Activated CD8-positive, alpha-beta memory T cell treated with anti-CD3 and anti-CD28 coated beads for 1 hour (primary cell): ENCODE measurements at places on chromosomes 5 and 9.

DNA sequence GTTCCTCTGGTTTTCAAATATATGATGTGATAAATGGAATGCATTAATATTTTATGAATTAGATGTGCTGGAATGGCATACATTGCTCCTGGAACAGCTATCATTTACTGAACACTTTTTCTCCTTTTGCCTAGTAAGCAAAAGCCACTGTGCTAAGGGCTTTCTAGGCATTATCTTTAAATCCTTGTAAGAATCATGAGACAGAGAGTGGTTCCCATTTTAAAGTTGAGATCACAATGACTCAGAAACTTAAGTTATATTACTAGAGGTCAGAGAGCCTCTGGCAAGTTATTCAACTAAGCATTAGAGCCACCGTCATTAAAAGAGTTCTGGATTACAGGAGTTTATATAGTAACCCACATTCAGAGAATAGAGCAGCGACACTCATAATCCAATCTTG, 26.7 kb upstream of the FSD1L start:
- no peak for DNase-seq

GRCh38 chr5:76592692-76593091, 30.5 kb downstream of the F2RL2 start:
- no peak for DNase-seq

- no peak for DNase-seq
Observed at GRCh38 chr9:114433720-114434255, 46.0 kb upstream of the AKNA start.

DNA sequence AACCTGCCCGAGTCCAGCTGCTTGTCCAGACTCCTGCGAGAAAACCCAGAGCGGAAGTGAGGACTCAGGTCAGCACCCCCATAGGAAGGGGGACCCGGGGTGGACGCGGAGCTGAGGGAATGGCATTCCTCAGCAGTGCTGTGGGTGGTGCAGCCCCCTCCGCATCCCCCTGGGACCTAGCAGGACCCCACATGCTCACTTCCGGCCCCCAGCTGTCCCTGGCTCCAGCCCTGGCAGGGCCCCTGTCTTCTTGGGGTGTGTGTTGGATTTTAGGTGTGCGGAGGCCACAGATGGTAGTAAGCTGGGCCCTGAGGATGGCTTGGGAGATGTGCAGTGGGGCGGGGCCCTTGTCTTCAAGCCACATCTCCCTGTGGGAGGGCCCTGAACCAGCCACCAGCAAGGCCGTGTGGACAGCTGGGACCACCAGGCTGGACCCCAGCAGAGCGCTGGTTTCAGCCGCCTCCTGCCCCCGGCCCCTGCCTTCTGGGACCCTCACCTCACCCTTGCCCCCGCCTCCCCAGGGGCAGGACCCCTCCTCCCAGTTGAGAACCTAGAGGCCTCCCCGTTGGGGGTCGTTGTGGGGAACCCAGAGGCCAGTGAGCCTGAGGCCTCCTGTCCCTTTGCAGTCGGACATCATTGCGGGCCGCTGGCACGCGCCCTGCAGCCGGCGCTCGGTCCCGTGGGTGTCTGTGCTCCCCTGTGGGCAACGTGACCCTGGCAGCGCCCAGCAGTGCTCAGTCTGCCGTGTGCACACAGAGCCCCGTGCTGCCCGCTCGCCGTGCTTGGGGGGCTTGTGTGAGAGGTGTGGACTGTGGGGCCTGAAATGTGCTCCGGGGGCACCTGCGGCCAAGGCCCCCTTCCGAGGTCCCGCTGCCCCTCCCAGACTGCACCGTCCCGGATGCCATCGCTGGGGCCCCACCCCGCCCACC, 10.8 kb upstream of the SLC9A3 start:
- no peak for DNase-seq

- no peak for DNase-seq
Observed at GRCh38 chr5:179268966-179269693, 76.1 kb downstream of the ADAMTS2 start.

GRCh38 chr5:72408603-72409002, 88.4 kb downstream of the PTCD2 start:
- DNase-seq = no peak

DNA sequence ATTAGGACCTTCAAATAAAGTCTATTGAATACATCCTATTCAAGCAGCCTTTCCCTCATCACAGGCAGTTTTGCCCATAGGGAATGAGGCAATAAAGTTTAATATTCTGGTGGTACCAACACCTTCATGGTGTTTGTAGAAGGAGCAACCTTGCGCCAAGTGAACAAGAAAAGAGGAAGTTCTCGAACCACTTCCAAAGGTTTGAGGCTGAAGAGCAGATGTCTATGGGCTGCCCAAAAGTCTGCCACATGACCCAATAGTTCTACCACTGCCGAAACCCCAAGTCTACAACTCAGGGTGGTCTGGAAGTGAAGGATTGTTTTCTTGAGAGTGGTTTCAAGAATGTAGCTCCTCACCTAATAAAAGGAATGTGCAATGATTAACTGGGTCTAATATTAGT, 123.1 kb downstream of the NPR3 start:
- DNase-seq = no peak

DNA sequence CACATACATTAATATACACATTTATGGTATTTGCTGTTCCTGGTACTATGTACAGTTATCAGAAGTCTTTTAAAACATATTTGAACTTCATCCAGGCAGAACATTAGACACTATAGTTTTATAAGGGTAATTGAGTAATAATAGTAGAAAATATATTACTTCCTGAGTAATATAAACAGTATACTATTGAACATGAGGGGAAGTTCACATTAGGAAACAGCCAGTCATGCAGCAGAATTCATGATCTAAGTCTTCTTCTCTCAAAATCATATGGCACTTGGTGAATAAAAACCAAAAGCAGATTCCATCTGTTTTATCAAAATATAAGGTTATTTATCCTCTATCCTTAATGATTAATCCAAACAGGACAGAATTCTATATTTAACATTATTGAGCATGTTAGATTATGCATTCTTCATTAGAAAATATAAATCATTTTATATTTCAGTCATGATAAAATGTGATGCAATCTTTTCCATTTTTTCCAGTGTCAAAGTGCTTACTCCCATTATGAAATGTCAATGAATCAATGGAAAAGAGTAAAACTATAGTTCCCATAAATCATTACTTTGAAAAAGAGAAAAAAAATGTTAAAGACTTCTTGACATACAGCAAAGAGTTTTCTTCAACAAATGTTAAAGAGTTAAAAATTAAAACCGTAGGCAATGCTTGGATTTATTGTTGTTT, 584.3 kb upstream of the TUSC1 start:
- DNase-seq = no peak

- DNase-seq = no peak
Observed at GRCh38 chr5:75260708-75261107, 24.0 kb upstream of the ANKRD31 start.

GRCh38 chr9:86424251-86424891, 70.2 kb upstream of the TUT7 start:
- no peak for DNase-seq

DNA sequence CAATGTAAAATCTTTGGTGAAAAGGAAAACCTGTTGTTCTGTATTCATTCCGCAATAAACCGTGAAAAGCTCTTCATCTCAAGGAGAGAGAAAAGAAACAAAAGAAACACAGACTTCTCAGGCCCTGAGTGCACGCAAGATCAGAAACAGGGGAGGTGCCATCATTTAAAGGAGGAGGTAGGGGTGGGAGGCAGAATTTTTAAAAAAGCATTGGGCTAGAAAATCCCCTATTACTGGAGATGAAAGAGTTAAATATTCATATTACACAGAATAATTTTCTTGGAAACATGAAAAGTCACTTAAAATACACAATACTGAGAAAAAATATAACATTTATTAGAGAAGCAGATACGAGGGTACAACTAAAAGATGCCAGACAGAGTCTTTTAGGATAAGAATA, 56.3 kb downstream of the USP20 start:
- no peak for DNase-seq

GRCh38 chr5:181127907-181128626, 2.9 kb downstream of the OR2V1 start:
- no peak for DNase-seq

- no peak for DNase-seq
Observed at GRCh38 chr9:123589361-123590239, 233.6 kb downstream of the CRB2 start.

GRCh38 chr5:173496129-173496882, 120.1 kb downstream of the BOD1 start:
- DNase-seq = no peak

DNA sequence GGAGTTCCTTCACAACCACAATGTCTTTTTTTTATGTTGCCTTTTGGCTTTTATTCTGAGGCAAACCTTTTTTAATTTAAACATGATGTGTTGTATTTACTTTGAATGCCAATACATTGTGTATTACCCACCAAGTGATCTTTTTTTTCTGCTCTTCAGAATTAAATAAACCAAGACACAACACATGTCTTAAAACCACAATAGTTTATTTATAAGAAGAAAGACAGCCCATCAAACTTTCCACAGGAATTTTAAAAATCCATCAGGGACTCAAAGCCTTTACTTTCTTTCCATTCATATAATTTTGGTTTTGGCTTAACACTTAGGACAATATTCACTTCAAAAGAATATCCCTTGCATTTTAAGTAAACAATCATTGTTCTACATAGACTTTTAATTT, 321.8 kb upstream of the MEF2C start:
- no peak for DNase-seq

DNA sequence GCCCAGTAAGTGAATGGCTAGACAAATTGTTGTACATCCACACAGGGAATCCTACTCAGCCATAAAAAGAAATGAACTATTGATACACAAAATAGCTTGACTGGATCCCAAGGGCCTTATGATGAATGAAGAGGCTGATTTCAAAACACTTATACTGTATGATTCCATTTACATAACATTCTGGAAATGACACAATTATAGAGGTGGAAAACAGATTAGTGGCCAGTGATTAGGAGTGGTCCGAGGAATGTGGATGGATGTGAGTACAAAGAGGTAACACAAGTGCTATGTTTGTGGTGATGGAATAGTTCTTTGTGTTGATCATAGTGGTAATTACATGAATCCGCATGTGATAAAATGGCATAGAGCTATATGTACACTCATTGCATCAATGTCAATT, 4.7 kb upstream of the UBLCP1 start:
- no peak for DNase-seq
